SK-MEL-5 (cell line): ENCODE measurements at places on chromosomes 6 and 20. TPM values are rescaled to one million over a fixed set of nuclear protein-coding genes. Genes with fewer than 3 reads are reported as not detected.

The HEY2 gene
- 8.5 and 9.9 TPM in 2 replicates for total RNA-seq

The TBX18 gene
- total RNA-seq = 10.1 and 13.4 TPM in 2 replicates

The SNAI1 gene
- 0.13 and 0.40 TPM in 2 replicates for total RNA-seq

The NRN1 gene
- total RNA-seq = 57.4 and 64.2 TPM in 2 replicates

The COX4I2 gene
- not detected in 2 replicates for total RNA-seq

The NCOA5 gene
- 15.9 and 16.6 TPM in 2 replicates for total RNA-seq

The CTCFL gene
- 0.42 and 0.51 TPM in 2 replicates for total RNA-seq

The PDE10A gene
- 161 TPM in 2 replicates for total RNA-seq

The MEI4 gene
- total RNA-seq = 0.08 TPM in 1 of 2 replicates, not detected in the other

DNA sequence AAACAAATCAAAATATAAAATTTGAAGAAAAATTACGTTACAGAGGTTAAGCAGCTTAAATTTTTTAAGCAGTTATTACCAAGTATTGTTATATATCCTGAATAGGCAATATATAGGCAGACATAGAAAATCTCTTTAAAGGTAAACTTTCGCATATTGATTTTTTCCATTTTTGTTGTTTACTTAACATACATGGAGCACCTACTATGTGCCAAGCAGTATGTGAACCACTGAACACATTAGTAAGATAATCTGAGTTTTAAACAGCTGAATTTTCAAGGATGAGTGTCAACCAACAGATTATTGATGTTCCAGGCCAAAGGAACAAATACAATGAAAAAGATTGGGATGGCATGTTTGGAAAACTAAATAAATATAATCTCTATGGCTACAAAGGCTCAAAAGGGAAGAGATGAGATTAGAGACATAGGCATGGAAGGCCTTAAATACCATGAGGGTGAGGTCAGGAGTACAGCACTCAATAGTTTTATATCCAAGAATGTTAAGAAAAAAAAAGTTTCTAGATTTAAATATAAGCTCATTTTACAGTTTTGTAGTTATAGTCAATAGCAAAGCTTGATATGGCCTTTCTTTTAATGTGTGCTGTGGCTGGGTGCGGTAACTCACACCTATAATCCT, 277.5 kb downstream of the PTPRK start:
- DNase-seq = no peak

GRCh38 chr6:21664314-21665109, 71.0 kb downstream of the SOX4 start:
- no peak for DNase-seq

DNA sequence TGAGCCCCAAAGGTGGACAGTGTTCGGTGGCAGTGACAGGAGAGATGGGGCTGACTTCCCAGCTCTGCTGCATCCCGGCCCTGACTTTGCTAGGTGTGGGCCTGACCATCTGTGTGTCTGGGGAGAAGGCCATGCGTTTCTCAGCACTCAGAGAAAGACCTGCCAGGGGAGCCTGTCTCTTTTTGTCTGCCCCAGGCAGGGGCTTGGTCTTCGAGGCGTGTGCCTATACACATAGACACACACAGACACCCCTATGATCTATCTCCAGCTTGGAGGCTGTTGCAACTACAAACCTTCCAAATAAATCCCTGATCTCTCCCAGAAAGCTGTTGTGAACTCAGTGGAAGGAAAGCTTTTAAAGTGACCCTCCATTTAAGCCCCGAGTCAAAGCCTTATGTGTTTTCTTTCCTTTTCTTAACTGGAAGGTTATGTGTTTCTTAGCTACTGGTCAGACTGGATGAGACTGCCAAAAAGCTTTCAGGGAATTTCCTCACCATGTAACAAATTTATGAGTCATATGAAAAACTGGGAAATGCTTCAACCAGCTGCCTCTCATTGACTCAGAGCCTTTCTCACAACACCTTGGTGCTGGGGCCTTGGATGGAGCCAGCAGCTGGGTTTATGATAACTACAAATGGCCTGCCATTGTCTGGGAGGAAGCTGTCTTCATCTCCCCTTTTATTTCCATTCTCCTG, 102.6 kb downstream of the CDC5L start:
- no peak for DNase-seq

DNA sequence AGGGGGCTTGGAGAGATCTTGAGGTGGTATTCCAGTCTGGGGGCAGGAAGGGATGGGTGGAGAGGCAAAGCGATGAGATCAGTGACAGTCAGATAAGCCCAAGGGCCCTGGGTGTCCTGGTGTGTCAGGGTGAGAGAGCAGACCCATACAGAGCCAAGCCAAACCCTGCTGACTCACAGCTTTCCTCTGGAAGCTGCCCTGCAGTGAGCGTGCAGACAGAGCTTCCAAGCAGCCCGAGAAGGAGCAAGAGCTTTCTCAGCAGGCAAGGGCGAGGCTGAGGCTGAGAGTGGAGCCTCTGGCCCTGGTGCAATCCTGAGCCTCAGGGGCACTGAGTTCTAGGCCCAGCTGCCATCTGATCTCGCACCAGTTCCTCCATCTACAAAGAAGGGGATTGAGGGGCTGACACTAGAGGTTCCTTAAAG, 91.1 kb upstream of the HIVEP1 start:
- no peak for DNase-seq

GRCh38 chr20:61052776-61053442, 199.2 kb upstream of the CDH4 start:
- DNase-seq = no peak

DNA sequence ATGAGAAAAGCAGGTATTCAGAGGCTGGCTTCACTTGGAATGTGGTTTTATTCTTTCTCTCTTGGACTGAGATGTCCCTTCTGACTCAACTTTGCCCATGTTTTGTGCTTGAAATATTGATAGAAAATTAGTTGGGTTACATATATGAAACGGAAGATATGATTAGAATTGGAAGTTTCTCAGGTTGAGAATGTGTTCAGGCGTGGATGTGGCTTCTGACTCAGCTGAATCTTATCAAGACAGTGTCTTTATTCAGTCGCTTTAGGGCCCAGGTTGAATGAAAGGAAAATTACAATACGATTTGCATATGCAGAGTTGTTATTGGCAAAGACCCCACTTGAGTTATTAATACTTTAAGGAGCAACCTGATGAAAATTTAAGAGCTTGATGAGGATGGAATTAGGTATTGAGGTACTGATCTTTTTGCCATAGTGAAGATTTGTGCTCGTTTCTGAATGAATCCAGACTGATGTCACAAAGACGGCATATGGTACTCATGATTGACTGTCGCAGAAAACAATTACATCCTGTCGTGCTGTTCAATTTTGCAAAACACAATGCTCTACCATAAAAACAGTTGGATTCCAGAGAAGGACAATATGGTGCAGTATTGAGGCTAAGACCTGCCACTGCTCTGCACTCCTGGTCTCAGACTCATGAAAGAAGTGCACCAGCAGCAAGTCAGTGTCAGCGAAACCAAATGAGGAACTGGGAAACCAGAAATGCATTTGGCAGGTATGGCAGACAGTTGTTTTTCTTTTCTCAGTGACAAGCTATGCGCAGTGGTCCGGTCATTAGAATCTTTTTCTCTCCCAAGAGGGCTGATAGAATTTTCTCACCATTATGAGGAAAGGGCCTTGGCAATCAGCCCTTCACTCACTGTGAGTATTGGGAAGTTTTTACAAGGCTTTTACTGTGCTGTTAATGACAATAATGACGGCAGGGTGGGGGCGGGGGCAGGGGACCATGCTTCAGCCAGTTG, 158.3 kb downstream of the DOK5 start:
- DNase-seq = no peak

GRCh38 chr6:159036673-159037072, 8.1 kb downstream of the TAGAP start:
- no peak for DNase-seq

GRCh38 chr6:4636881-4637224, 139.4 kb upstream of the CDYL start:
- DNase-seq = no peak

DNA sequence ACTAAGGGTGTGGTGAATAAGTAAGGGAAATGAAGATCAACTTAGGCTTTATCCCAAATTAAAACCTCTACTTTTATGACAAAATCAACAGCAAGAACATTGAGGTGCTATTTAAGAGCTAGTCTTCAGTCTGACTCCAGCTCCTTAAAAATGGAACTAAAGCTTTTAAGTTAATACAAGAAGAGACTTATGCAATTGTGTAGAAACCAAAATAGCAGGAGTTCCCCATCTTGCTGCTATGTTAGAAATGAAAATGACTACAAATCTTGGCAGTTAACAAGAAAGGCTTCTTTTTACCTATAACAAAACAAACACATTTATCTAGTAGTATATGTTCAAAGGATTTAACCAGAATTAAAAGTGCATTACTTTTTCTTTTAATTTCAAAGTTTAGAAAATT, 25.7 kb downstream of the HMGN3 start:
- no peak for DNase-seq

- peak; percentile 75 for DNase-seq
Observed at GRCh38 chr6:5746053-5746758, 260.5 kb downstream of the NRN1 start.

DNA sequence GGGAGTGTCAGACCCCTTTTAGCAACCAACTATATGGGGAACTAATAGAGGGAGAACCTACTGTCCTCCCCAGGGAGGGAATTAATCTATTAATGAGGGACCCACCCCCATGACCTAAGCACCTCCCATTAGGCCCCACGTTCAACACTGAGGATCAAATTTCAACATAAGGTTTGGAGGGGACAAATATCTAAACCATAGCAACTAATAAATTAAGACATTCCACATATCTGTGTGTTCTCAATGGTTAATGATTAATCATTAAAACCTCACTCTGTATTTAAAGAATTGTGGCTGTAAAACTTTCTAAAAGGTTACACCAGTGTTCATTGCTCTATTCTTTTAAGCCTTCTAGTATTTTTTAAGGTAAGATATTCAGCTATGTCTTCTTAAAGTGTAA, 500.4 kb upstream of the SULF2 start:
- DNase-seq = no peak

DNA sequence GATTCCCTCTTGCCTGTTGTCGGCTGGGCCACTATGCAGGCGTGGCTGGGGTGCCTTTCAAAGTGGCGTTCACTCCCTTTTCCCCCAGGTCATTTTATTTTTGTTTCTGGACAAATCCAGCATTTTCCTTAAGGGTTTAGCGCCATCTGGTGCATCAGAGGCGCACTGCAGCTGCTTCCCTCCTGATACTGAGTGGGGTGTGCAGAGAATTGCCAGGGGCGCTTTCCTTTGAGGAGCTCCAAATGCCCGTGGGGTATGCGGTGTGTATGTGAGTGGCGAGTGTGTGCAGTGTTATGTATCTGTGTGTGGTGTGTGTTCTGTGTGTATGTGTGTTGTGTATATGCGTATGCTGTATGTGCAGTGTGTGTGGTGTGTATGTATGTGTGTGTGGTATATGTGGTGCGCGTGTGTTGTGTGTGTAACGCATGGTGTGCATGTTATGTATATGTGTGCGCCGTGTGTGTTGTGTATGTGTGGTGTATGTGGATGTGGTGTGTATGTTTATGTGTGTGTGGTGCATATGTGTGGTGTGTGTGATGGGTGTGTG, 100.1 kb upstream of the AGPAT4 start:
- DNase-seq = peak; percentile 70

GRCh38 chr20:62418709-62419487, 8.4 kb downstream of the RBBP8NL start:
- DNase-seq = no peak

- no peak for DNase-seq
Observed at GRCh38 chr6:109987196-109987595, 9.1 kb downstream of the GPR6 start.
